Fibroblast of skin of scalp (primary cell): ENCODE measurements at places on chromosomes 13 and 19.

GRCh38 chr13:42395086-42395821, 123.3 kb downstream of the AKAP11 start:
- no peak for DNase-seq

DNA sequence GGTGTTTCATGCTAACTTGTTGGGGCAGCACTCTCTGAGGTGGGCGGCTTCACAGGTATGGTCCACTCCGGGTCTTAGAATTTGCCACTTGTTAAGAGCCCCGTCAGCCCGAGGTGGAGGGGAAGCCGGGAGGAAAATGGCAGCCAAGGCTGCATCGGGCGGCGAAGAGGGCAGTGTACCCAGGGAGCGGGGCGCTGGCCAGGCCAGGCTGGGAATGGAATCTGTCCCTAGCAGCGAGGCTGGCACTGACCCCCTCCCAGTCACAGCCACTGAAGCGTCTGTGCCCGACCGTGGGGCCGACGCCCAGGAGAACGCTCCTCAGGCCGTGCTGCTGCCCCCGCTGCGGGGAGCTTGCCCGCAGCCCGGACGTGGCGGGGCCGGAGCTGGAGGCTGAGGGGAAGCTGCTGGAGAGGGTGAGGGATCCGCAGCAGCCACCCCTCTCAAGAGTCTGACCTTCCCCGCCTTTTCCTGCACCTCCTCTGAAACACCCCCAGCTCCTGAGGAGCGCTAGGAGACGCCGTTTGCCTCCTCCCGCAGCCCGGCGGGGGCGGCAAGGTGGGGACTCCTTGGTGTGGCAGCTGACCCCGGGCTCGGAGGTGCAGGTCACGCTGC, 313.8 kb upstream of the SPRY2 start:
- no peak for DNase-seq

DNA sequence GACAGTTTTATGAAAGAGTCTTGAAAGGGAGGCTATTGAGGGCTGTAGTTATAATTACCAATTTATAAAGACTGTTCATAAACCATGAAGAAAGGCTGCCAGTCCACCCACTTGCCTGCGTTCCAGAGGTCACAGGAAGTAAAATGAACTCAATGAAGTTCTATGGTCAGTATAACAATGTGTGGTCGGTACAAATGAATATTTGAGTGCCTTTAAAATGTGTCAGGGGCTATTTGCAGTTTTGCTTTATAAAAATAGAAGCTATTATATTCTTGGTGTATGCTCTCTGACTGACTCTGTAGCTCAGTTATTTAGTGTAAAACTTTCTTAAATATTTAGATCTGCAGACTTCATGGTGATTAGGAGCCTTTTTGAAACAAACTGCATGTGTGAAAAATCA, 47.0 kb downstream of the ESD start:
- no peak for DNase-seq

GRCh38 chr13:62706048-62706447, 1290.4 kb upstream of the PCDH20 start:
- DNase-seq = no peak

DNA sequence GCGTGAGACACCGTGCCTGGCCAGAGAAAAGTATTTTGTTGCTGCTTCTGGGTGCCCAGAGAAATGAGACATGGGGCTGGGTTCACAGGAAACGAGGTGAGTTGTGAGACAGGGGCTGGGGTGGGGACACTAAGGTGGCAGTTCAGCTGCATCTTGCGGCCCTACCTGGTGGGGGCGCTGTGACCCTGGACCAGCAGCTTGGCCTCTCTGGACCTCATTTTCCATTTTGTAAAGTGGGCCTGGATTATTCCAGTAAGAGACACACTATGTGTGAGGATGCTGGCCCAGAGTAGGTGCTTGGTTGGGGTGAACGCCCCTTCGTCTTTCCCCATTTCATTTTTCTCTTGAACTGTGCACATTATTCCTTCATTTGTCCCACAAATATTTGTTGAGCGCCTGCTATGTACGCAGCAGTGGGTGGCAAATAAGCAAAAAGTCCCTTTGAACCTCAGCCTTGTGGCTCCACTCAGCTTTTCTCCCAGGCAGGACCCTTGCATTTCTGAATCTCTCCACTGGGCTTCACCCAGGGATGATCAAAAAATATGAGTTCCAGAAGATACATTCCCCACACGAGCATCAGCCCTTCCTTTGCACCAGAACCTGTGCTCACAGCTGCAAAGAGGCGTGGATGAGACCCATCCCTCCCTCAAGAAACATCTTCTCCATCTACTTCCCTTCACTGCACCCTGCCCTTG, 26.6 kb upstream of the OR10H1 start:
- no peak for DNase-seq

- peak; percentile 9 for DNase-seq
Measured at GRCh38 chr19:44476559-44477408, 23.5 kb downstream of the ZNF180 start.

DNA sequence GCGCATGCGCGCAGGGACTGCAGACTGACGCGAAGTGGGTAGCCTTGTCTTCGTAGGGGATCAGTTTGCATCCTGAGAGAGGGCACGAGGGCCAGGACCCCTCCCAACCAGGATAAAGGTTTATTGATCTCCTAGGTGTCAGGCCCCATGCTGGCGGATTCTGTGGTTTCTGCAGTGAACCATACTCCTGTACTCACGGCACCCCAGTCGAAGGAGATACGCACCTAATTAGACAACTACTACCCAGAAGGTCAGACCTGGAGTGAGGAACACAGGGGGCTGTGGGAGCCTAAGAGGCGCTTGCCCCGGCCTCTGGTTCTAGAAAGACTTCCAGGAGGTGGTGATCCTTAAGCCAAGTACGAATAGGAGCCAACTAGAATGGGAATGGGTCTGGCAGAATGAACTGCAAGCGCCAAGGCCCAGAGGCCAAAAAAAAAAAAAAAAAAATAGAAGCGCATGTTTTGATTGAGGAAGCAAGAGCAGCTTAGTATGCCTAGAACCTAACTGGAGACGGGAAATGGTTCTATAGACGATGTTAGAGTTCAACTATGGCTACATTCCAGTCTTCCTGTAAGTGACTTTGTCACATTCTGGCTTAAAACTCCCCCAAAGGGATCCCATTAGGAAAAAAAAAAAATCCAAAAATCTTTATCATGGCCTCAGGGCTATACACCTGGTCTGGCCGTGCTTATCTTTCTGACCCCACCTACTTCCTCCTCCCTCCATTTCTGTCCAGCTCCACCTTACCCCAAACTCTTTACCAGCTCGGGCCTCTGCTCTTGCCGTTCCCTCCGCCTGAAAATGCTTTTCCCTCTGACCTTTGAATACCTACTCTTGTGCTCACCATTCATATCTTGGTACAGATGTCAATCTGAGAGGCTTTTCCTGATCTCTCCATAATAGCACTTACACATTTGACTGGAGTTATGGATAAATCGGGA, 902 bp upstream of the ZNF428 start:
- no peak for DNase-seq

GRCh38 chr13:113905942-113906341, 42.1 kb upstream of the GAS6 start:
- DNase-seq = no peak

DNA sequence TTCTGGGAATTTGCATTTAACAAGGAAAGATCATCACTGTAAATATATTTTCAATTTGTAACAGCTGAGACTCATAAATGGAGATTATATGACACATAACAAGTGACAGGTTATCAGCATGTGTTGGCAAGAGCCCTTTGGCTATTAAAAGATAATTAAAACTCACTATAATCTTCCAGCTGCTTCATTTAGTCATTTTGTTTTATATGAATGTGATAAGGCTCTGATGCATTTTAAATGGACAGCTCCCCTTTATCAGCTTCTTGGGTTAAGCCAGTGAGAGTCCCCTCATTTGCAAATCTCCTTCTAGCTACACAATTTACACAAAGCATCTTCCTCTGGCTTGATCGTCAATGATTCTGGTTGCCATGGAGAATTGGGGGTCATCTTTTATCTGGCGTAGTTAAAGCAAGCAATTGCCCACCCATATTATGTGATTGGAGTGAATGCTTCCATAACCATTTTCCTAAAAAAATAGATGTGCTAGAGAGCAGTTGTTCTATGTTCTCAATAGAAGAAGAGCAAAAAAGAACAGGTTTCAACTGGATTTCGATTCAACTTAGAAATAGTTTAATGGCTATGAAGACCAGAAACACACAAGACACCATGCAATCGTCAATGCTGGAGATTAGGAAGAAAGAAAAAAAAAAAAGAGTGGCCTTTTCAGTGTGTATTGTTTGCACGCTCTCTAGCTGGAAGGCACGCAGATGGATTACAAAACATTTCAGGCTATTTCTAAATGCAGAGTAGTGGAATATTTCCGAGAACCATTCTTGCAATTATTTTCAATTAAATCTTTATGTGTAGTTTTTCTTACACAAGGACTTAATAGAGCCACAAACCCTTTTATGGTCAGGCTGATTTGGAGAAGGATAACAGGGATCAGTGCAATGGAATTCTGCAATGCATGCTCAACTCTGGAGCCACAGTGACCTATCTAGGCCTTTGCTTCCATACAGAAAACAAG, 27.4 kb downstream of the STARD13 start:
- DNase-seq = peak; percentile 84

GRCh38 chr13:104389691-104390090, 1323.5 kb upstream of the SLC10A2 start:
- peak; percentile 52 for DNase-seq

DNA sequence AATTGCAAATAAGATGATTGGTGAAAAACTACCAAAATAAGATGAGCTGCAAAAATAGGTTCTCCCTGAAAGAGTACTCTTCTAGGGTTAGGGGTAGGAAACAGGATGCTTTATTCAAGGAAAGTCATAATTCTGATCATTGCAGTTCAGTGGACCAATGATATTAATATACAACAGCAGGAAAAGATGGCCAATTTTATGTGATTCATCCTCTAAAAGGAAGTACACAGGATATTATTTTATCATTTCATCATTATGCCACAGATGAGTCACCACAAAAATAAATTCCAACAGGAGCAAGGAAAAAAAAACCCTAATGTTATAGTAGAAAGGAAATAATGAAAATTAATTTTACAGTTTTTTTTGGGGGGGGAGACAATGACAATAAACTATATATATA, 205.0 kb downstream of the NALCN start:
- peak; percentile 71 for DNase-seq

- DNase-seq = no peak
Measured at GRCh38 chr13:53041968-53042516, 13.4 kb downstream of the OLFM4 start.

DNA sequence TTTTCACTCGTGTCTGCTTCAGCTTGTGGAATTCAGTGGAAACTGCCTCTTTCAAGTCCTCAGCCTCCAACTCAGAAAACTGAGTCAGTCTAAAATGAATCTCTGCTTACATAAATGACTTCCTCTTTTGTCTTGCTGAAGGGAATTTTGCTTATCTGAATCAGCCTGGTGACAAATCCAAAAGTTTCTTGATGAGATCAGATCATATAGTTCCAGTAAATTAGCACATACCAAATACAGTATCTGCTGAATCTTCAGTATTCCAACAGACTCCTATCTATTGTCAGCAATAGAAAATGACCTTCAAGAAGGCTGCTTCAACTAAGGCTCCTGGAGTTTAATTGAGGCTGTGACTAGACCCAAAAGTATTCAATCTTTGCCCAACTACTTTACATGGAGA, 290.0 kb downstream of the MZT1 start:
- DNase-seq = peak; percentile 60

- DNase-seq = no peak
Measured at GRCh38 chr19:16355293-16356043, 30.8 kb downstream of the KLF2 start.

GRCh38 chr13:21688056-21688455, 17.2 kb downstream of the FGF9 start:
- DNase-seq = no peak

DNA sequence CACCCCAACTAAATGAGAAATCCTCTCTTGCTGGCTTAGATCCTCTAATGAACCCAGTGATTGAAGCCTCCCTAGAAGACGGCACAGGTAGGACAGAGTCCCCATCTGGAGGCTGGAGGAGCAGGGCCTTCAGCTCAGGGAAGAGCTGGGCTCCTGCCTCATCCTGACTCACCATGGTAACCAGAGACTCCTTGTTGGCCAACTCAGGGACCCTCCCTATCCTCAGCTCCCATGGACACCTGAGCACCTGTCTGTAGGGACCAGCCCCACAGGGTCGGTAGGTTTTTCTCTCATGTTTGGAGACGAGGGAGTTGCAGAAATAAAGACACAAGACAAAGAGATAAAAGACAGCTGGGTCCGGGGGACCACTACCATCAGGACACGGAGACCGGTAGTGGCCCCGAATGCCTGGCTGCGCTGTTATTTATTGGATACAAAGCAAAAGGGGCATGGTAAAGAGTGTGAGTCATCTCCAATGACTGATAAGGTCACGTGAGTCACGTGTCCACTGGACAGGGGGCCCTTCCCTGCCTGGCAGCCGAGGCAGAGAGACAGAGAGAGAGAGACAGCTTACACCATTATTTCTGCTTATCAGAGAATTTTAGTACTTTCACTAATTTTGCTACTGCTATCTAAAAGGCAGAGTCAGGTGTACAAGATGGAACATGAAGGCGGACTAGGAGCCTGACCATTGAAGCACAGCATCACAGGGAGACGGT, 26.6 kb downstream of the SIGLEC7 start:
- DNase-seq = no peak

- peak; percentile 89 for DNase-seq
Measured at GRCh38 chr13:47678201-47678968, 322.7 kb downstream of the SUCLA2 start.

DNA sequence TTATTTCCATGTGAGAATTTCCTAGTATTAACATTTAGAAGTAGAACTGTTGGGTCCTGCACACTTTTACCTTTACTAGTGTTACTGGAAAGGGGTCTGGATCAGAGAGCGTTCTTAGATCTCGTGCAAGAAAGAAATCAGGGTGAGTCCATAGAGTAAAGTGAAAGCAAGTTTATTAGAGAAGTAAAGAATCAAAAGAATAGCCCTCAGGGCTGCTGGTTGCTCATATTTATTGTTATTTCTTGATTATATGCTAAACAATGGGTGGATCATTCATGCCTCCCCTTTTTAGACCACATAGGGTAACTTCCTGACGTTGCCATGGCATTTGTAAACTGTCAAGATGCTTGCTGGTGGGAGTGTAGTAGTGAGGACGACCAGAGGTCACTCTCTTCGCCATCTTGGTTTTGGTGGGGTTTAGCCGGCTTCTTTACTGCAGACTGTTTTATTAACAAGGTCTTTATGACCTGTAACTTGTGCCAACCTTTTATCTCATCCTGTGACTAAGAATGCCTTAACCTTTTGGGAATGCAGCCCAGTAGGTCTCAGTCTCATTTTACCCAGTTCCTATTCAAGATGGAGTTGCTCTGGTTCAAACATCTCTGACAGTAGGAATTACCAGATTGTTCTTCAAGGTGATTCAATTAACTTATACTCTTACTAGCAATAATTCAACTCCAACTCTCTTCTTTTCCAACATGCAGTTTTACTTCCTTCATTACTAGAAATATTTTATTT, 27.4 kb downstream of the NDFIP2 start:
- DNase-seq = no peak

- no peak for DNase-seq
Measured at GRCh38 chr19:35860818-35861639, 4.3 kb downstream of the KIRREL2 start.
